ENCODE measurements at places on chromosomes 3 and 15. TPM values are rescaled to one million over a fixed set of nuclear protein-coding genes. Genes with fewer than 3 reads are reported as not detected.

Gene SH3GL3
- 4.1 TPM for total RNA-seq

Gene LRRC3B
- total RNA-seq: not detected

Gene EFCC1
- 1.5 TPM for total RNA-seq

Gene CHRNA7
- total RNA-seq: not detected

Gene ROBO2
- total RNA-seq: not detected

Gene CRYGS
- total RNA-seq: 0.67 TPM

Gene TLR9
- total RNA-seq: not detected

Gene CHCHD6
- total RNA-seq: 10.9 TPM

Gene CCR9
- not detected for total RNA-seq

Gene FAM174B
- 7.1 TPM for total RNA-seq

Gene GOLGA6B
- not detected for total RNA-seq

Gene BCHE
- total RNA-seq: 31.8 TPM

Gene CHL1
- 36.7 TPM for total RNA-seq

Gene LACTB
- total RNA-seq: 10.6 TPM

Gene VEPH1
- 0.86 TPM for total RNA-seq

Gene ANKRD63
- total RNA-seq: 1.3 TPM

Gene SLC28A1
- total RNA-seq: not detected

DNA sequence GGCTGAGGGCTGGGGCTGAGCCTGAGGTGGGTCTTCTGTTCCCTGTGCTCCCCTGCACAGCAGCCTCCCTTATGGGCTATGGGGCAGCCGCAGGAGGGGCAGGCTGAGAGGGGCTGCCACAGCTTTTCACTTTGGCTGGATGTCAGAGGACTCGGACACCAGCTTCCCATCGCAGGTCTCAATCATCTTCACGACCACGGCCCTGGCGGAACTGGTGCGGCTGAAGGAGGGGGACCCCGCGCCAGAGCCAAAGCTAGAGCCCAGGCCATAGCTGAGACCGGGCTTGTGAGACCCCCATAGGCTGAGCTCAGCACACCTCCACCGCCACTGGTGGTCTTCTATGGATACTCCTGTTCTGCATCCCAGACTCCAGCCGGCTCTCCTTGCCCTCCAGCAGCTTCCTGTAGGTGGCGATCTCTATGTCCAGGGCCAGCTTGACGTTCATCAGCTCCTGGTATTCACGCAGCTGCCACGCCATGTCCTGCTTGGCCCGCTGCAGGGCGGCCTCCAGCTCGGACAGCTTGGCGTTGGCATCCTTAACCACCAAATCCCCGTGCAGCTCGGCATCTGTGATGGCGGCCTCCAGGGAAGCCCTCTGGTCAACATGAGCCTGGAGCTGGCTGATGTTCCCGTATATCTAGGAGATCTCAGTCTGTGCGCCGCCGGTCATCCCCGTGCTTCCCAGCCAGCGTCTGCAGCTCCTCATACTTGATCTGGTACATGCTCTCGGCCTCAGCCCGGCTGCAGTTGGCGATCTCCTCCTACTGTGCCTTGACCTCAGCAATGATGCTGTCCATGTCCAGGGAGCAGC lies 181.7 kb upstream of the SYNPR start:
- no peak for DNase-seq

DNA sequence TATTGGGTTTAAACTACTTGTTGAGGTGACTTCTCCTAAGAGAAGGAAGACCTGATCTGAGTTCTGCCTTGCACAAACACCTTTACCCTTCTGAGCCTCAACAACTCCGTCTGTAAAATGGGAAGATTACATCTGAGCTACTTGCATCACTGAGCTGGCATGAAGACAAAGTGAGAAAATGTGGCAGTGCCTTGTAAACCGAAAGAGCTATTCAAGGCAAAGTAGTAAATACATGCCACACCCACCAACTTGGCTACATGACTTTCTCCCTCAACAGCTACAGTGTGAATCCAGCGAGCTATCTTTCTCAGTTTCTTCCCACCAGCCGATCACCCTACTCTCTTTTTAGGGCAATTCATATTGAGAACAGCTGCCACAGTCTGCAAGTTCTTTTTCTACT lies 148.3 kb downstream of the FOXB1 start:
- DNase-seq: no peak

GRCh38 chr3:137612291-137612690 lies 151.8 kb upstream of the SOX14 start:
- DNase-seq: no peak

GRCh38 chr3:139123377-139124095 lies 78.8 kb upstream of the PRR23C start:
- DNase-seq: no peak

DNA sequence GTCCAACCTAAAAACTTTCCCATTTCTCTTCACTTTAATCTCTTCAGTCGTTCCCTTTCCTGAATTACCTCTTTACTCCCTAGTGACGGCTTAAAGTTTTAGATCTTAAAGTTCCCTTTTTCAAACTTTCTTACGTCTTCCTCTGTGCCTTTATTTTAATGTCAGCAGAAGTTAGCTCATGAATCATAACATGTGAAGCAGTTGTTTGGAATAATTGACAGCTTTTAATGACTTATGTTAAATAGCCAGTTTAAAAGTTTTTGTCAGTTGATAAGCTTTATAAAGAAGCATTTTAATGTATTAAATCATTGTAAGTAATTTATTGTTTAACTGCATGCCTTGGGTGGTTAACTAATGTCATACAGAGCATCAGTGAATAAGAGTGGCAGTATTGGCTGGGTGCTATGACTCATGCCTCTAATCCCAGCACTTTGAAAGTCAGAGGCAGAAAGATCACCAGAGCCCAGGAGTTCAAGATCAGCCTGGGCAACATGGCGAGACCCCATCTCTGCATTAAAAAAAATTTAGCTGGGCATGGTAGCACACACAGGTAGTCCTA lies 33.9 kb downstream of the PIK3CA start:
- DNase-seq: no peak

GRCh38 chr3:150411106-150411460 lies 3.0 kb downstream of the TSC22D2 start:
- no peak for DNase-seq

GRCh38 chr3:25711090-25711489 lies 46.4 kb upstream of the TOP2B start:
- no peak for DNase-seq

GRCh38 chr3:17372362-17373210 lies 369.8 kb downstream of the TBC1D5 start:
- no peak for DNase-seq

DNA sequence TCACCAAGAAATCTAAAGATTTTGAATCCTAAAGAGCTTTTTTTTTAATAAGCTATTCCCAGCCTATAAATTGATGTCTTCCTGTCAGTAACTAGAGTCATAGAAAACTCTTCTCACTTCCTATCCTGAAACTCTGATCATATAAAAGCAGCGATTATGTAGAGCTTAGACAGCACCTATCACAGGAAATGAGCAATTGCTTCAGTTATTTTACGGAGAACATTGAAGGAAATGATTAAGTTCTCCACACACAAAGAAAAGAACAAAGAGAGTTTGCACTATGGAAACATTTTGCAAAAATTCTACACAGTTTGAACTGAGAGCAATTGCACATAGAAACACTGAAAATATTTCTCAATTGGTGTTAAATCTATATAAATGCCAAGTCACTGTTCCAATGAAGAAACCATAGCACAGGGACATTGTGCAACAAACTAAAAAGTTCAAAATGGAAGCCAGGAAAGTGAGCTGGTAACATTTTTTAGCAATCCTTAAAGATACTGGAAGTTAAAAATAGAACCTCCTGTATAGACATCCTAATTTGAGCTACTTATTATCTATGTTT lies 291.5 kb upstream of the ARHGEF26 start:
- DNase-seq: no peak

DNA sequence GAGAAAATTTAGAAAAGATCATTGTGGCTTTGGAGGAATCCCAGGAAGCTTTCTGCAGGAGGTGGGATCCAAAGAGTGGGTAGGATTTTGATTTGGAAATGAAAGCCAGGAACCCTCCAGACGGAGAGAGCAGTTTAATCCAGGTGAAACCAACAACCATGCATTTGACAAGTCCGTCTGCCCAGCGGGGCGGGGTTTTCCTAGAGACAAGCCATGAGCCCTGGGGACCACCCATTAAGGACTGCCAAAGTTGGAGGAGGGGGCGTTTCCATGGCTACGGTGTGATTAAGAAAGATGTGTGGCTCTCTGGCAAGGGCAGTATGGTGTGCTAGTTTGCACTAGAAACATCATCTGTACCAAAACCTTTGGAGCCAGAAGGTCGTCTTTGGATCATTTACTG lies 53.4 kb downstream of the SRGAP3 start:
- no peak for DNase-seq

- DNase-seq: no peak
These were observed 57.1 kb upstream of the WNT5A start for GRCh38 chr3:55544219-55544618.

DNA sequence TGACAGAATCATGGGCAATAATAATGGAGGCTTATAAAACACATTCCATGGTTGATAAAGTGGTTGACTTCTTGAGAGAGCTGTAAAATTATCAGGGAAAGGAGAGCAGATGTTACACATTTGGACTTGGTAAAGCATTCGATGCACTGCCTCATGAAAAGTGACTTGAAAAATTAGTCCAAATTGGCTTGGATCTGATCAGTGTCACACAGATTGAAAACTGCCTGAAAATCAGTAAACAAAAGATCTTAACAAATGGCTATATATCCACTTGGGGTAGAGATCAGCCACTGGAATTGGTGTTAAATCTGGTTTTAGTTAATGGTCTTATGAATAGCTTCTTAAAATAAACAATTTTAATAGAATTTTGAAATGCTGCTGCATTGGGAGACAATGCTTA lies 20.3 kb downstream of the SHOX2 start:
- DNase-seq: no peak

DNA sequence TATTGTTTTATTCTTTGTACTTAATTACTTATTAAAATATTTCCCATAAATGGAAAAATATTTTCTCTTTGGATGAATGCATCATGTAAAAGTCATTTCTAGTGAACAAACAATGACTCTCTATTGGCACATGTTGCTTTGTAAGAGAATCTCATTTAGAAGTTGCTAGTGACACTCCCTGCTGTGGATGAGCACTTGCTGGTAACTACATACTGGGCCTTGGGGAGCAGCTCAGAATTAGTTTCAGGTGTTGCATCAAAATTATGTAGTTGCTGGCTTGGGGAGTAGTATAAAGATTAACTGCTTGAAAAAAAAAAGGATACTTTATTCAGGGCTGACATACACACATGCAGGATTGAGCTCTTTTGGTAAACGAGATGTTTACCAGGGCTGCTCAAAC lies 80.3 kb upstream of the KCNAB1 start:
- no peak for DNase-seq

DNA sequence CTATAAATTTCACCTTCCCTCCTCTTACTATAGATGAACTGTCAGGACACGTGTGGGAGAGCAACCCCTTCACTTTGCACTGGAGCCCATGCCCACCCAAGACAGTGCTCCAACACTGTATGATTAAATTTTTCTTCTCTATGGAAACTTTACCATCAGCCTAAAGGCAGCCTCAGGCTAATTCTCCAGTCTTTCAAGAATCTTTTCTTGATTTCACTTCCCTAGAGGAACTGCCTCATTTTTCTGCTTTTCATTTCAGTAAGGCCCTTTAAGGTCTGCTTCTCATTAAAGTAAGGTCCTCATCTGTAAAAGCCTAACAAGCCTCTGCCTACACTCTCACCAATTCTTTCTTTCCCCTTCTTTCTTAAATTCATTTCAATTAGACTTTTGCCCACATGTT lies 137.3 kb downstream of the KCNMB2 start:
- no peak for DNase-seq

GRCh38 chr15:98233873-98234272 lies 273.4 kb downstream of the ARRDC4 start:
- no peak for DNase-seq

- no peak for DNase-seq
These were observed 874 bp downstream of the INO80 start for GRCh38 chr15:41115161-41115651.

DNA sequence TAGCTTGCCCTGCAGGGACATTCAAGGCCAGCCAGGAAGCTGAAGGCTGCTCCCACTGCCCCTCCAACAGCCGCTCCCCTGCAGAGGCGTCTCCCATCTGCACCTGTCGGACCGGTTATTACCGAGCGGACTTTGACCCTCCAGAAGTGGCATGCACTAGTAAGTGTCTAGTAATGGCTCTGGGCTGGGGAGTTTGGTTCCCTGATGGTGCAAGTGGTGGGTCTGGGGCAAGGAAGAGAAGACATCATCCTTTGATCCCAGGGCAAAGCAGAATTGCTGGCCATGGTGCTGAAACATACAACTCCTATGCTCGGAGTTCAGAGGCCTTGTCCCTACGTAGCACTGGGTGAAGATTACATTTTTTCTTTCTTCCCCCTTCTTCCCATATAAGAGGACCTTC lies 311.4 kb downstream of the EPHB1 start:
- DNase-seq: no peak

DNA sequence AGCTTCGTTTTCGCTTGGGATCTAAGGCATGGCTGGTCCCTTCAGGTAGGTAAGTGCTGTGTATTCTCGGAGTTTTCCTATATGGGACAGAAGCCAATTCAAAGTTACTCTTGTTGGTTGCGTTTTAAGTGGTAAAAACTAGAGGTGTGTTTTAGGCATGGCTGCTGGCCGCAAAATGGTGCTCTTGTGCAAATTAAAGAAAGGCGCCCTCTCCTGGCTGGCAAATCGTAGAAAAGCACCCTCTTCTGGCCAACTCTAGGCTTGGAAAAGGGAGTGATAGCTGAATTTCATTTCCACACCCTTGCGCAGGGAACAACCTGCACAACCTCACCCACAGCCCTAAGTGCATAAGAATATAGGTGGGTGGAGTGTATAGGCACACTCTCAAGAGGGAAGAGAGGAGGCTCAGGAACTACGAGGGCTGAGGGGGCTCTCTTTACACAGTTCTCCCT lies 23.5 kb downstream of the DRD3 start:
- DNase-seq: no peak

DNA sequence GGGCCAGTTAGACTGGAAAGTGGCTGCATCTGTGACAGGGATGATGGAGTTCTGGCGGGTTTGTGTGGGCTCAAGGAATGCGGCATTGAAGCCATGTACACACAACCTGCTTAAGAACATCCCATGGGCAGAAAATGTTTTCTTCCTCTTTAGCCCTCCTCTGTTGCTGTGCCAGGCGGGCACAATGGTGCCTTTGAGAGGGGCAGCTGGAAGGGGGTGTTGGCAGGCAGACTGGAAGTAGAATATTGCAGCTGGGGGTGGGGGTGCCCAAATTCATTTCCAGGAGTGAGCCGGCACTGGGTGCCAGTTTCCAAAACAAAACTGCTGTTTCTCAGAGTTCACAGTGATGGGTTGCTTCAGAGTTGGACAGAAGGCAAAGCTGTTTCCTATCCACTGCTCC lies 91.8 kb upstream of the ETV5 start:
- no peak for DNase-seq

- DNase-seq: no peak
These were observed 7.3 kb downstream of the VGLL4 start for GRCh38 chr3:11636394-11636770.

DNA sequence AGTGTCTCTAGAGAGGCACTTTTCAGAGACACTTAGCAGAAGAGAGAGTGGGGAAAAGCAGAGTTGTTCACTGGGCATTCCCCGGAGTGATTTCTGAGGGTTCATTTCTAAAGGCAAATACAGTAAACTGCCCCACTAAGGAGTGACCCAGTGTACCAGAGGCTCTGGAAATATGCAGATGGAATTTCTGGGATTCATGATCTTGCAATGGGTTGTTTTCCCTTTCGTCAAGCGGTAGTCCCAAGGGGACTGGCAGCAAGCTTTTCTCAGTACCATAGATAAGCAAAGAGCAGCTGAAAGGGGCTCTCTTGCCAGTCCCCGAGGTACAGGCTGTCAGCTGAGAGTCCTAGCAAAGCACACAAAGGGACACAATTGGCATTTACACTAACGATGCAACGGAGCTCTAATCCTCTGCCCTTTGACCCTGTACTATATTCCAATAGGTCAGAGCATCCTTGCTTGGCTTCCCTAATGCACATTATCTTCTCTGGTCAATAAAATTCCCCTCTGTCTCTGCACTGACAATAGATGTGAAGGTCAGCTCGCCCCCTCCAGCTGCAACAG lies 155.6 kb downstream of the SEMA6D start:
- DNase-seq: no peak
